ENCODE measurements at places on chromosomes 5 and 9.

DNA sequence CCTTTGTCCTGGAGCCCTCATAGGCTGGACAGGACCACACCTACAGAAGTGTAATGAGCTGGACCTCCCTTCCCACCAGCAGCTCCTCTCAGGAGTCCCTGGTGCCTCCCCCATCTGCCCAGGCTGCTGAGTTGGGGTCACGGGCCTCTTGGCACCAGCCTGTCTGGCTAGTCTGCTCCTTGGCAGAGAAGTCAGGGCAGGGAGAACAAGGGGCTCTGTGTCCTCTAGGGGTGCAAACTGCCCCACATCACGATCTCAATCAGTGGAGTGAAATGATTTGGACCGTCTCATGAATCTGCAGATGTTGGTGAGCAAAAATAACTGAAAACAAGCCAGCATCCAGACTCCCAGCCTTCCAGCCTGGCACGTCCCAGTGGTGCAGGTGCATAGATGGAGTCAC, 14.9 kb upstream of the GFPT2 start:
- DNase-seq, result no peak

GRCh38 chr9:38066914-38067858, 1.8 kb downstream of the SHB start:
- DNase-seq, result peak; percentile 26

- no peak for DNase-seq
Measured at GRCh38 chr9:100098046-100098886, 534 bp downstream of the ERP44 start.

DNA sequence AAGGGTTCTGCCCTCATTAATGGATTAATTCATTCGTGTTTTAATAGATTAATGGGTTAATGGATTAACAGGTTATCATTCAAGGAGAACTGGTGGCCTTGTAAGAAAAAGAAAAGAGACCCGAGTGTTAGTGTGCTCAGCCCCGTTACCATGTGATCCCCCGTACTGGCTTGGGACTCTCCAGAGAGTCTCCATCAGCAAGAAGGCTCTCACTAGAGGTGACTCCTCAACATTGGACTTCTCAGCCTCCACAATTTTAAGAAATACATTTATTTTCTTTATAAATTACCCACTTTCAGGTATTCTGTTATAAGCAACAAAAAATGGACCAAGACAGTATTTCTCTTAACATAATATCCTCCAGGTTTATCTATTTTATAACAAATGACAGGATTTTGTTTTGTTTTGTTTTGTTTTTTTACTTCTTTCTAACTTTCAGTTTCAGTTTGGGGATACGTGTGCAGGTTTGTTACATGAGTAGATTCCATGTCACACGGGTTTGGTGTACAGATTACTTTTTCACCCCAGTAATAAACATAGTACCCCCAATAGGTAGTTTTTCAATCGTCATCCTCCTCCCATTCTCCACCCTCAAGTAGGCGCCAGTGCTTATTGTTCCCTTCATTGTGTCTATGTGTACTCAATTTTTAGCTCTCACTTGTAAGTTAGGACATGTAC, 456.1 kb downstream of the DNAH5 start:
- no peak for DNase-seq

DNA sequence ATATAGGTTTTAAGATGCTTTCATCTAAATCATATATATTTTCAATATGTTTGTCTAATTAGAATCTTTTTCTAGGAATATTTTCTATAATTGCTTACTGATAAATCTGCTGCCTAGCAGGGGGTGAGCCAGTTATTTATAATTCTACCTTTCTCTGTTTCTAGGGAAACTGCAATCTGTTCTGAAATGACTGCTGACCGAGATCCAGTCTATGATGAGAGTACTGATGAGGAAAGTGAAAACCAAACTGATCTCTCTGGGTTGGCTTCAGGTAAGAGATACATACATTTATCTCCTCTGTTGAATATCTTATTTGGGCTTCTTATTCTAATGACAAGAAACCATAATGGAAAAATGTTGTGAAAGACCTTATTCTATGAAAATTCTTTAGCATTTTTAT, 127.3 kb downstream of the XRCC4 start:
- no peak for DNase-seq

- DNase-seq, result no peak
Measured at GRCh38 chr9:107839371-107839770, 349.8 kb upstream of the KLF4 start.

DNA sequence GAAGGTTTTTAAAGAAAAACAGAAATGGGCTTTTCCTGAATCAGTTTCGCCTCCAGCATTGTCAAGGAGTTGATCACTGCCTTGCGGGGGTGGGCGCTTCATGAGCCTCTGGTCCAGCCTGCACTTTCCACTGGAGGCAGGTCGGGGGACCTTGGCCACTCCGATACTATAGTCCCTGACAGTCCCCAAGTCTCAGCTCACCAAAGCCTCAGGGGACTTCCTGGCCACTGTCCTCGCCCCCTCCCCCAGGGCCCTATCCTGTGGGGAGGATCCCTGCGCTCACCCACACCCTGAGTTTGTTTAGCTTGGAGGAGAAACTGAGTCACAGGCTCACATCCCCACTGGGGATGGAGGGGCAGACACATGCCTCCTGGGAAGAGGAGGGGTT, 1.4 kb downstream of the SLC6A19 start:
- DNase-seq, result no peak

DNA sequence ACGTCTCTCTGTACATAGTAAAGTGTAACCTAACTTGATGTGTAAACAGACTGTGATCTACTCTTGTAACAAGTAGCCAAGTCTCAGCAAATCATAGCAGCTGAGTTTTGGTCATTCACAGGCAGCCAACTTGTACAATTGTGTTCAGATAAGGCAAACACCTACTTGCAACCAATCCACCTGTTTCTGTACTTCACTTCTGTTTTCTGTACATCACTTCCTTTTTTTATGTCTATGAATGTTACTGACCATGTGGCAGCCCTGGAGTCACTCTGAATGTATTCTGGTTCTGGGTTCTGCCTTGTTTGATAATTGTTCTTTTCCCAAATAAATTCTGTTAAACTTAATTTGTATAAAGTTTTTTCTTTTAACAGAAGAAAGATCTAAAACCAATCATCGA, 26.0 kb downstream of the RLN2 start:
- DNase-seq, result no peak

DNA sequence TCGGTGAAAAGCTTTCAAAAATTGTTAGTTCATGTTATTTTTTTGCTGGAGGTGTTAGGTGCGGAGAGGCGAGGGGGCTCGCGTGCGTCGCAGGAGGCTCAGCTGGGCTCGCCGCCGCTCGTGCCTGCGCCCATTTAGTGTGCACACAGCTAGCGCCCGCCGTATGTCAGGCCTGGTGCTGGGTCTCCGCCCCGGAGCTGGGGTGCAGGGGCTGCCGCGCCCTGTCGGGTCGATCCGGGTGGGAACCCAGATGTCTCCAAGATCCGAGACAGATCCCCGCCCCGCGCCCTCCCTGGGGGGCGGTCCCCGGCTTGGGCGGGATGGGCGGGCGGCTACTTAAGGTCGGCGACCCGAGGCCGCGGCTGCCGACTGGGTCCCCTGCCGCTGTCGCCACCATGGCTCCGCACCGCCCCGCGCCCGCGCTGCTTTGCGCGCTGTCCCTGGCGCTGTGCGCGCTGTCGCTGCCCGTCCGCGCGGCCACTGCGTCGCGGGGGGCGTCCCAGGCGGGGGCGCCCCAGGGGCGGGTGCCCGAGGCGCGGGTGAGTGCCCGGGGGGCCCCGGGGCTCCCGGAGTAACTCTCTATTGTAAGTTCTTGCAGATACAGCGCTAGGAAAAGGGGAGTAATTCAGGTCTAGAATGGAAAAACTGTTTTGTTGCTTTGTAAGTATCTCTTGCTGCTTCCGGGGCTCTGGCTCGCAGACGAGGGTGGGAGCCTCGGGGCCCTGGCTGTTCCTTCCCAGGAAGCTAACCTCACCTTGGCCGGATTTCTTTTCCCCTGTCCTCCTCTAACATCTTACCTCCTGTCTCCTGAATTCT, 31.7 kb downstream of the GSN start:
- DNase-seq, result no peak
